ENCODE measurements at places on chromosomes 12 and 14.

GRCh38 chr12:109540526-109541412, 32.5 kb downstream of the MMAB start:
- DNase-seq: no peak

GRCh38 chr12:65495233-65495632, 216.8 kb downstream of the MSRB3 start:
- no peak for DNase-seq

DNA sequence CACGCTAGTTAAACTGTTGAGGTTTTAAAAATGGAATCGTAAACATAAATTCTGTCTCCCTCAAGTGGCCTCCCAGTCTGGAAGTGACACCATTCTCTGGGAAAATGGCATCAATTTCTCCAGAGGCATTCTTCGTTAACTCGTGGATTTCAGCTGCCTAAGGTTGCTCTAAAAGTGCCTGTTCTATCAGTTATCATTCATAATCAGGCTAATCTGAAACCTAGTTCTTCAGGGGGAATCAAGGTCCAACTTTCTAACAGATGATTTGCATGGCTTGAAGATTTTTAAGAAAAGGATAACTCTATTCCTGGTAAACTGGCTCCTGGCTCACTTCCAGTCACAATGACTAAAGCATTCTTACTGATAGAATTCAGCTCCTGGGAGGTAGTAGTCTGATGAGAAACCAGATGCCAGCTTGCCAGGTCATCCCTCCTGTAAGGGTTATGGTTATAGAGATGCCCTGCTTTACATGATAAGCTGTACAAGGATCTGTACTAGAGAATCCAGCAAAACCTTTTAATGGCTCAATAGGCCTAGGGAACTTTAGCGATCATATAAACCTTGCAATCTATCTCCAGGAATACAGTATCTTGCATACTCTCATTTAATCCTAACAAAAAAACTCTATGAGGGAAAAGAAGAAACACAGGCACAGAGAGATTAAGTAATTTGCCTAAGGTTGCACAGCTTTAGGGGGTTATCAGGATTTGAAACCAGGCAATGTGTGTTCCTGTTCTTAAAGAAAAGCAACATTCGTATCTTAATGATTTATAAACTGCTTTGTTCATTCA, 1.5 kb downstream of the L3HYPDH start:
- DNase-seq: no peak

DNA sequence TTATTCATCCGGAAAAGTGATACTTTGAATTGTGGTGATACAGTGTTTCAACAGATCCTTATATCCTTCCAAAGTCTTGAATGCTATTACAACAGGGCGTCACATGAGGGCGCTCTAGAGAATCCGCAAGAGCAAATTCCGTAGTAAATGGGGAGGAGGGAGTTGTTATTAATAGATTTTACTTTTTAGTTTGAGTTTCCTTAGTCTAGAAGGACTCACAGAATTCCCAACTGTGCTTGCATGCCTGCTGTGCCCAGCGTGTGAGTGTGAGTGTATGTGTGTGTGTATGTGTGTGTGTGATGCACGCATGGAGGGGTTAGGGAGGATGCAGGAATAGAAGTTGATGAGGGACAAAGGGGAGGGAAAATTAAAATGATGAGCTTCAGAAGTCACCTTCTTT, 375.3 kb downstream of the C12orf75 start:
- no peak for DNase-seq

DNA sequence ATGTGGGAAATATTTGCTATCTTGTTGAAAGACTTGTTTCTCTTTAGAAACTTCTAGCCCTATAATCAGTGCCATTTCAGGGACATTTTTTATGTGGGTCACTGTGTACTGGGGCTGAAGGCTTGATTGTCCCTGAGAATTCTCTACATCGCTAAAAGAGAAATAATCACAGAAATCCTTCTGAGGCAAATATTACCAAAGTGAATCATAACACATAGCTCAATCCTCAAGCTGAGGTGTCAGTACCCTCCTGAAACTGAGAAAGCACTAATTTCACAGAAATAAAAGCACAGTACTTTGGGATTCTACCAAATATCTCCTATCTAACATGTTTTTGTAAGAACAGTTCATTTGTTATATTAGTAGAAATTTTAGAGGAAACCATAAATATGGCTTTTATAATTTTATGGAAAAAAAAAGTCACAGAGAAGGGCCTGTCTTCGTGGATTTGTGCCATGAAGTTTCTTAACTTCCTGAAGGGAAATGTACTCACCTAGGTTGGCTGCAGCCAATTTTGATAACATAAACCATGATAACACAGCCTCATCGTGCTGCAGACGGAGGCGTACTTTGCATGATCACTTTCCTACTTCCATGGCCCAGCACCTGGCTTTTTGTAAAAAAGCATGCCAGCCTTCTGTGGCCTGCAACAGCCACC, 163.7 kb upstream of the HIF1A start:
- DNase-seq: no peak

DNA sequence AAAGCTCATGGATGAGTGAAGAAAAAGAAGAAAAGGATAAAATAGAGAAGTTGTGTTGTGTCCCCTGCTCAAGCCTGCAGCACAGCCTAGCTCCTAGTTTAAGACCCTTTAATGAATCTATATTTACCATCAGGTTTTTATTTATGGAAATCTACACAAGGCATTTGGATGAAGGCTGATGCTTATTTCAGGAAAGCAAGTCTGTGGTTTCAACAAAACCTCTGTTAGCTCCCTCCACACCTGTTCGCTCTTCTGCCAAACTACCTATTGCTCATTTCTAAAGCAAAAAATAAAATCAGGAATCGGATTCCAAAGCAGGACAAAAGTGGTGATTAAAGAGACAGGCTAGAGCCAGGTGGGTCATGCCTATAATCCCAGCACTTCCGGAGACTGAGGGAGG, 18.9 kb upstream of the MAP3K9 start:
- DNase-seq: no peak

GRCh38 chr12:70919597-70920035, 922 bp downstream of the PTPRR start:
- no peak for DNase-seq

DNA sequence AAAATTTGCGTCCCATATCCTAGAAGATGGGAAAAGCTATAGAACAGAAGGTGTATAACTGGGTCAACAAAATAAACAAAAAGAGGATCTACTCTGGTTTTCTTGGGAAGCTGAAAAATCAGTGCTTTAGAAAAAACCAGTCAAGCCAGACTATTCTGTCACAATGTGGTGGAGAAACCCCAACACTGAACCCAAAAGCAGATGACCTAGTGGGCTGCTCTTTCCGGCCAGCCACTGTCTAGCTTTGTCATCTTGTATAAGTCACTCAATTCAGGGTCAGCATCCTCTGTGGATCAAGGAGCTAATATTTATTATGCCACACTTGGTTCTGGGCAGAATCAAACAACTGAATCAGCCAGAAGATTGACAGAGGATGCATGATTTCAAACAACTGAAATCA, 26.6 kb upstream of the TMCC3 start:
- DNase-seq: no peak

DNA sequence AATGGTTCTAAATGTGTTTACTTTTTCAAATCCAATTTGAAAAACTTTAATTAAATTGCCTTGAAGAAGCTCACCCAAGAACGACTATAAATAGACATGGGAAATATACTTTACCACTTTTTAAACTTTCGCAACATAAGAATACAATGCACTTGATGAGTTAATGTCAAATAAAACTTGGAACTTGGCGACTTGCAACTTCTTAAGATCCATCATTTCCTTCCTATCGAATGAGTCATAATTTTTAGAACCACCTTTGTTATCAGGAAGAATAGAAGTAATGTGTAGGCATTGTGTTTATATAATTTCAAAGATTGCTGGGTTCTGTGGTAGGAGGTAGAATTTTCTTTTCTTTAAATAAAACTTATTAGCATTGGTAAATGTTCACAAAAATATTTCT, 1417.4 kb upstream of the FLRT2 start:
- no peak for DNase-seq

GRCh38 chr14:58762629-58763028, 124.9 kb downstream of the DACT1 start:
- DNase-seq: no peak

Measured in activated naive CD4-positive, alpha-beta T cell (primary cell).